Psoas muscle (tissue), 8 donors: ENCODE measurements at places on chromosomes 4 and X. TPM values are rescaled to one million over a fixed set of nuclear protein-coding genes. Genes with fewer than 3 reads are reported as not detected.

The ARMCX1 gene
- total RNA-seq = 18.0 TPM

The FUNDC2 gene
- 318 TPM for total RNA-seq

The CXCL10 gene
- 0.29 TPM for total RNA-seq

The GAGE12F gene
- total RNA-seq = not detected

The NSUN7 gene
- total RNA-seq = 0.39 TPM
